Fibroblast of skin of left biceps (primary cell): ENCODE measurements at places on chromosomes 13 and 19.

GRCh38 chr13:100584896-100585295 is 3.7 kb downstream of the GGACT start:
- no peak for DNase-seq

DNA sequence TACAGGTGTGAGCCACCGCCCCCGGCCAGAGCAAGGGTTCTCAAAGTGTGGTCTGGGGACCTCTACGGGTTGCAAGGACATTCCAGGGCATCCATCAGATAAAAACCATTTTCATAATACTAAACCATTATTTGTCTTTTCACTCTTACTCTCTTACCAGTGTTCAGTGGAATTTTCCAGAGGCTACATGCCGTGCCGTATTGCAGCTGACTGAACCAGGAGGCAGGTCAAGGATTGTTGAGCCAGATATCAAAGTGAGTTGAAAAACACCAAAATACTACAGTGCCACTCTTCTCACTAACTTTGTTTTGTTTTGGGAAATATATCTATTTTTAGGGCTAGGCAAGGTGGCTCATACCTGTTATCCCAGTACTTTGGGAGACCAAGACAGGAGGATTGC is 7.2 kb upstream of the PNMA8B start:
- no peak for DNase-seq

DNA sequence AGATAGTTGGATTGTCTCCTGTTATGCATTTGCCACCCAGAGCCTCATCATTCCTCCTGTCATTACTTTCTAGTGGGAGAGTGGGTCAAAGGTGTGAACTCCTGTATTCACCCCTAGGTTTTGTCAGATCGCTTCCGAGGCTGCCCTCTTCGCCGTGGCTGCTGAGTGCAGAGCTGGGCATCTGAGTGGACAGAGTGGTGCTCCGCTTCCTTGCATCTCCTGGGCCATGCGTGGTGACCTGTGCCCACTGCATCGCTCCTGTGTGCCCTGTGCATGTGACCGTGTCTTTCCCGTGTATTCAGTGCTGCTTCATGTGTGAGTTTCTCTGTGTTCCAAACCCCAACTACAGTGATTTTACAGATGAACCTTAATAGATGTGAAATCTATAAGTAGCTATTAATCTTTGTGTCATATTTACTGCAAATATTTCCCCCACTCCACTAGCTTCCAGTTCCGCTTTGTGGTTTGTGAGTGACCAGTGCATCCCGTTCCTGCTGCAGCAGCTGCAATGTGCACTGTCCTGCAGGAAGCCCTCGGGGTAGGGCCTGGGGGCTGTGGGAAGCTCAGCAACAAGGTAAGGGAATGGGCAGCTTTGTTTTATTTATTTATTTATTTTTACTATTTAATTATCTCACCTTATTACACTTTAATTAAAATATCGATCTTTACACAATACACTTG is 53.1 kb downstream of the C13orf46 start:
- no peak for DNase-seq

DNA sequence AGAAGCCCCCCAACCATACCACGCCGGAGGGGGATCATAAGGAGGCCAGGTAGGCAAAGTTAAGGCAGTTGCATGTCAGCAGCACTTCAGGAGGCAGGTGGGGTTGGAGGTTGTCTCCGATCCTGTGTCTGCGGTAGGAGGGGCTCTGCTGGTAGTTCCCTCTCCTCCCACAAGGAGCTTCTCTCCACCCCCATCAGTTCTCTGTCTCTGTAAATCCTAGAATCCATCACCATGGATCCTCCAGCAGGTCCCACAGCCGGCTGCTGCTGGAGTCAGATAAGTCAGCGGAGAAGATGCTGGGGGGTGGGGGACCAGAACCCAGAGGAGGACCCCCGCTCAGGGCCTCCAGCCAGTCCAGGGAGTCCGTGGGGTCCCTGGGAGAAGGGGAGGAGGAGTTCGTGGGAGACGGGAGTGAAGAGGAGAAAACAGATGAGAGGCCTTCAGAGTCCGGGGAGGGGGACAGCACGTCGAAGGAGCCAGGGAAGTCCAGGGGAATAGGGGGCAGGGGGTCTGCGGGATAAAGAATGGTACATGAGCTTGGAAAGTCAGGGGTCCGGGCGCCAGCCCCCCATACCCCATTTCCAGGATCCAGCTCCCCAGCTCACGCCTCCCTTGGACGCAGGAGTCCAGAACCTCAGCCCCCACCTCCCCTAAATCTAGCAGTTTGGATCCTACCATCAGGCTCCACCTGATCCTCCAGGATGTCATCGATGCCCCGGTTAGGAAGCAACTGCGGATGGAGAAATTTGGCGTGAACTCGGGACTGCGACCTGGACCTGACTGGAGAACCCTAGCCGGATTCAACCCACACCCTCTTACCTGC is 6.3 kb downstream of the MAMSTR start:
- no peak for DNase-seq

DNA sequence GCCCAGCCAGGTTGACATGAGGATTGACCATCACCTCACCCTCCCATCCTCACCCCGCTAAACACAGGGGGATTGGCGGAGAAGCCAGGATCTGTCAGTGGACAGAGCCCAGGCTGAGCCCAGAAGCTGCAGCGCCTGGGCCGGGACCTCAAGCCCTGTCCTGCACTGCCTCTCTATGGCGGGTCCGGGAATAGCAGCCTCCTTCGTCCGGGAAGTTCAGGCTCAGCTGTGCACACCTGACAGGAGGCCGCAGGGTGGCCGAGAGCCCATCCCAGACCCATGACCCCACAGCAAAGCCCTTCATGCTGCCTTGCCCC is 67.8 kb downstream of the SPACA7 start:
- DNase-seq = no peak

GRCh38 chr13:110501188-110501587 is 60.3 kb downstream of the RAB20 start:
- no peak for DNase-seq

DNA sequence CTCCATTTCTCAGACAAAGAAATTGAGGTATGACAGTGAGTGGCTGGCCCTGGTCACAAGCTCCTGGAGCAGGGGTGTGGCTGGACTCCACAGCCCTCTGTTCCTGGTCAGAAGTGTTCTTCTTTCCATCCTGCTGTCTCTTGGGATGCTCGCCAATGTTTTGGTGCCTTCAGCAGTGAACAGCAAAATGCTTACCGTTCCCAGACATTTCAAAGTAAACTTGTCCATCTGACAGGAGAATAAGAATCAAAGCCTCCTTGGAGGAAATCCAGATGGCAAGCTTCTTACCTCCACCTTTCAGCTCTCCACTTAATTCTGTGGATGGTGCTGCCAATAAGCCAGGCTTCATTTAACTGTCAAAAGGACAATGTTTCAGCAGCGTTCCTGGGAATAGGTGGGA is 954.1 kb downstream of the UQCRFS1 start:
- DNase-seq = no peak

DNA sequence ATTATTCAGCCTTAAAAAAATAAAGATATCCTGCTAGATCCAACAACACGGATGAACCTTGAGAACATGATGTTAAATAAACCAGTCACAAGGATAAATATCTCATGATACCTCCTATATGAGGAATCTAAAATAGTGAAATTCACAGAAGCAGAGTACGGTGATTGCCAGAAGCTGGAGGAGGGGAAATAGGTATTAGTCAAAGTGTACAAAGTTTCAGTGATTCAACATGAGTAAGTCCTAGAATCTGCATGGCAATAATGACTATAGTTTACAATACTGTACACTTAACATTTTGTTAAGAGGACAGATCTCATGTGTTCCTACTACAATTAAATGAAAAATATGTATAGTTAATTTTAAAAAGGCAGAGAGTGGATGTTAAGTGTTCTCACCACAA is 206.6 kb upstream of the SLC10A2 start:
- no peak for DNase-seq

GRCh38 chr19:53867225-53868090 is at the start of gene MYADM:
Gene MYADM (plus strand): TSS chr19:53867883. CDS start chr19:53873530, 5,647 bp downstream.
- peak; percentile 97 for DNase-seq

- DNase-seq = no peak
Measured at GRCh38 chr19:4032436-4032835, 24.9 kb downstream of the PIAS4 start.
